ENCODE measurements at places on chromosomes 4 and X. TPM values are rescaled to one million over a fixed set of nuclear protein-coding genes. Genes with fewer than 3 reads are reported as not detected.

Gene CCDC160
- total RNA-seq, result not detected

Gene TAB3
- total RNA-seq, result 21.1 TPM

Gene CTPS2
- total RNA-seq, result 13.3 TPM

Gene CT45A7
- not detected for total RNA-seq

Gene SULT1E1
- total RNA-seq, result not detected

Gene TMEM271
- total RNA-seq, result not detected

Gene HPGD
- not detected for total RNA-seq

Gene FDCSP
- not detected for total RNA-seq

Gene TMEM35A
- total RNA-seq, result 8.1 TPM

Gene TMSB15C
- 3.5 TPM for total RNA-seq

Gene AFF2
- total RNA-seq, result 0.24 TPM

Gene MAP3K15
- total RNA-seq, result not detected

Gene PPEF2
- not detected for total RNA-seq

Gene TRMT10A
- total RNA-seq, result 7.2 TPM

Gene WNK3
- total RNA-seq, result 1.1 TPM

DNA sequence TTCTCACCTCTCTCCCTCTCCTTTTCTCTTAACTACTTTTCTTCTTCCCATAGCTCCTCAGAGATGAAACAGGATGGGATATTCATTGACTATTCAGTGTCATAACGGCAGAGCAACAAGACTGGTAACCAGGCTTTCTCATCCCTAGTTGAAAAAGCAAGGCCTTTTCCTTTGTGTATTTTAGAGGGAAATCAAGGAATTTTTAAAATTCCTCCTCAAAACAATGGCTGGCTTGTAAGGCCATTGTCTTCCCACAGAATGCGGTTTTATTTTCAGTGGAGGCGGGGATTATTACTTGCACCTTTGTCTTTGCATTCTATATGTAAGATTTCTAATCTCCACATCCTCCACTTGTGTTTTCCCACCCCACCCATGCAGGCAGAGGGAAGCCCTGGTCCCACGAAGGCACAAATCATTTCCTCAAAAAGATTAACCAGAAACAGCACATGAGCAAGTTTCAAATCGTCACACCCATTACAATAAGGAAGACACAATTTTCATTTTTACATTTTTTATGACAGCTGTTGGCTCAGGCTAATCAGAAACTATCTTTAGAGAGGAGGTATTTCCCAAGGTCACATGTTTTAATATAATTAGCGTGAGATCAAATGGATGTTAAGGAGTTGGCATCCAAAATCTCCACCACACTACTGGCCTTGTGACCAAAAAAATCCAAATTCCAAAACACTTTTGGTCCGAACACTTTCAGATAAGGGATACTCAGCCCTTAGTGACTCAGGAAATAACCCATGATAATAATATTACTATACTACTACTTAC lies 53.0 kb upstream of the KDR start:
- no peak for DNase-seq

- DNase-seq, result no peak
These were observed 2.8 kb upstream of the SAP30 start for GRCh38 chr4:173367946-173368345.

DNA sequence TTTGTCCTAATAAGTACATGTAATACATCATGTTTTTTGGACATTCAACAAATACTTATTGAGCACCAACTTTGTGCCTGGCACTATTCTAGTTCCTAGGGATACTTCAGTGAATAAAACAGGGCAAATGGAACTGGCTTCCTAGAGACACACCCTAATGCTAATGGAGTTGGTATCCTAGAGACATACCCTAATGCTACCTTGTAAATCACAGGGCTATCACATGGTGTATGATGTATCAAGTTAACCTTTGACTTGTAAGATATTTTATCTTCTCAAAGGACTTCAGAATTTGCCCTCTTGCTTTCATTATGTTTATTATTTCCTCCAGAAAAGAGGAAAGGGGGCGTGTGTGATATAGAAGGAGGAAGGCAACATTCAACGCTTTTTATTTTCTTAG lies 10.1 kb downstream of the GK start:
- no peak for DNase-seq

- DNase-seq, result no peak
These were observed 44.5 kb downstream of the NEK1 start for GRCh38 chr4:169567916-169568315.

DNA sequence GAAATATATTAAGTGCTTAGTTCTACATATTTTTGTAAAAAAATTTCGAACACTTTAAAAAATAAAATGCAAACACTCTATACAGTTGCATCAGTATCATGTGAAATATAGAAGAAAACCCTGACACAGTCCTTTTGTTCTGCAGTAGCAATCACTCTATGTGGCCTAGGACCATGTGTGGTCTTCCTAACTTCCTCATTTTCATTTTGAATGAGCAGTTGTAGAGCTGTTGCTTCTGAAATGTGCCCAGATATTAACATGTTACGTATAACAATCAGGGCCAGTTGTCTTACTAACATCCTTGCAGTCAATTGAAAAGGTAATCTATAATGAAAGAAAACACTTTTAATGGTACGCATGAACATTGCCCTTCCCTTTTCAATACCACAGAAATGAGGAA lies 107.9 kb downstream of the ZNF827 start:
- DNase-seq, result no peak

DNA sequence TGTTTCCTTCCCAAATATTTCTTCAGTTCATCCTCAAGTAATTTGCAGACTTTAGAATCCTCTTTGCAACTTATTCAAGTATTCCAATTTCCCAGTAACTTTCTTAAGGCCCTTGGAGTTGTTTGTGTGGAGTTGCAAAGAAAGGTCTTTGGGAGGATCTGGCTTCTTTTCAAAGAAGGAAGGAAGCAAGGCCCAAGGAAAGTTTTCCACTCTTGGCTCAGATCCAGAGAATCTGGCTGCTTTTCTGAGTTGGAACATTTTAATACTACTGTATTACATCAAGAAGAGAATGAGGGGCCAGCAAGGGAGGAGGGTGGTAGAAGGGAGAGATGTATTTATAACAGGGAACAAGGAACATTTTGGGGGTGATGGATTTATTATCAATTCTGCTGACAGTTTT lies 10.5 kb downstream of the CDX4 start:
- DNase-seq, result no peak

GRCh38 chr4:118942465-118942864 lies 53.8 kb downstream of the SYNPO2 start:
- no peak for DNase-seq

DNA sequence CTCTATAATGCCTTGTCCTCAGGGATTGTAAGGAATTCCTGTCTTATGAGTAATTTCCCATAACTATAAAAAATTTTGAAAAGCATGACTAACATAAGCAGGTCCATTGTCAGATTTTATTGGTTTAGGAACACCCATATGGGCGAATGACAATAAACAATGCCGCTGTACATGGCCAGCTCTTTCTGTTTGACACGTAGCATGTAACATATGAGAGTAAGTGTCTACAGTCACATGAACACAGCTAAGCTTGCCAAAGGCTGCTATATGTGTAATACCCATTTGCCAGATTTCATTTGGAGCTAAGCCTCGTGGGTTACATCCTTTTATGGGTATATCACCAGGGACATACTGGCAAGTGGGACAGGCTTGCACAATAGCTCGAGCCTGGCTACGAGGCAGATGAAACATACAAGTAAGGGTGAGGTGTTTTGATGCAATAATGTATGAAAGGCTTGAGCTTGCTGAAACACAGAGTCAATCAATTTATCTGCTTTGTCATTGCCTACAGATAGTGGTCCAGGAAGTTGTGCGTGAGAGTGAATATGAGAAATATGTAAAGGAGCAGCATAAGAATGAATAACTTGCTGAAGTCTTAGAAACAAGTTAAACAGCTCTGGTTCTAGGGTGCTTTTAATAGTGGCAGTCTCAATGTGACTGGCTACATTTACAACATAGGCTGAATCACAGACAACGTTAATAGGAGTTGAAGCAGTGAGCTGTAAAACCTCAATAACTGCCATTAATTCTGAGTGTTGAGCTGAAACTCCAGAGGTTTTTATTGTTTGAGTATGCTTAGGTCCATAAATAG lies 67.4 kb upstream of the UGT2B10 start:
- no peak for DNase-seq

DNA sequence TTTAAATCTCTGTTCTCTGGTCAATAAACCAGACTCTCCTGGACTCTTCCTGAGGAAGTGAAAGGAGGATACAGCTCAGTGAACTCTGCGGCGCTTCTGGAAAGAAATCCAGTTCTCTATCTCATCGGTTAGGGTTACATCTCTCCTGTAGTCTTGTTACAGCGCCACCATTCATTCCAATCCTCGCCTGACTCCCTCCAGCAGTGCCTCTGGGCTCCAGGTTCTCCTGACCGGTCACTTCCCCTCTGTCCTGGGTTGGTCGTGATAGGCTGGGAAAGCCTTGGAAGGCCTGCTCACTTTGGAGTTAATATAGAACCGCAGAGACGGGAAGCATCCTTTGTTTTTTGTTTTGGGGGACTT lies 97.0 kb upstream of the STOX2 start:
- no peak for DNase-seq

DNA sequence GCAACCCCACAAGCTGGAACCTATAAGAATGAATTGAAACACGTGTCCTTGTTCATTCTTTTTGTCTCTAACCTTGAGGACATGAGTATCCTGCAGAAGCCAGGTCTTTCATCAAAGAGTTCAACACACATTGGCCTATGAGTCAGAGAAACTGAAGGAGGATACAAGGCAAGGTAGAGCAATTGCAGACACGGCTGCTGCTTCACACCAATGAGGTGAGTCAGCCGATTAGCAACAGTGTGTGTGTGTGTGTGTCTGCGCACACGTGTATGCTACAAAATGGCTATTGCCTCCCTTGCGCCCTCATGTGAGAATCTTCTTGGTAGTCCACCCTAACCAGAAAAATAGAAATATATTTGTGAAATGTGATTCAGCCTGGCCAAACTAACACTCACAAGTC lies 1477.7 kb upstream of the IGFBP7 start:
- DNase-seq, result no peak

DNA sequence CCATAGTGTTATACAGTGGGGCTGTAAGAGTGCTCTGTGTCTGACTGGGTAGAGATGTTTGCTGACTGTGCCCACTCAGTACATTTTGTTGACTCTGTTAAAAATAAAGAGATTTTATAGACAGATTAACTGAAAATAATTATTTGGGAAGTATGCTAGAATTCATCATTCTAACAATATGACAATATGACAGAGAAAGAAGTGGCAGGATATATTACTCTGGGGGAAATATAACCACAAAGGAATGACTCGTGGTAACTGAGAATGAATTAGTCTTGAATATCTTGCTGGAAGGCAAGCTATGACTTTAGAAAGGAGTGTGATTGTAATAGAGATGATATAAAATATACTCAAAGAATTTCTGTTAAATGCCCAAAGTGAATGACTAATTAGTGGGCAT lies 46.8 kb downstream of the TMEM165 start:
- no peak for DNase-seq

DNA sequence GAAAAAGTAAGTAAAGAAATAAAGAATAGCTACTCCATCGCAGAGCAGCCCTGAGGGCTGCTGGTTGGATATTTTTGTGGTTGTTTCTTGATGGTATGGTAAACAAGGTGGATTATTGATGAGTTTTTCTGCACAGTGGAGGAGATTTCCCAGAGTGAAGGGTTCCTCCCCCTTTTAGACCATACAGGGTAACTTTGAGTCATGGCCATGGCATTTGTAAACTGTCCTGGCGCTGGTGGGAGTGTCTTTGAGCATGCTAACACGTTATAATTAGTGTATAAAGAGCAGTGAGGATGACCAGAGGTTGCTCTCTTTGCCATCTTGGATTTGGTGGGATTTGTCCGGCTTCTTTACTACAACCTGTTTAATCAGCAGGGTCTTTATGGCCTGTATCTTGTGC lies 128.2 kb downstream of the ASMT start:
- no peak for DNase-seq

- DNase-seq, result no peak
These were observed 185.5 kb upstream of the CPEB2 start for GRCh38 chr4:14816623-14817261.

DNA sequence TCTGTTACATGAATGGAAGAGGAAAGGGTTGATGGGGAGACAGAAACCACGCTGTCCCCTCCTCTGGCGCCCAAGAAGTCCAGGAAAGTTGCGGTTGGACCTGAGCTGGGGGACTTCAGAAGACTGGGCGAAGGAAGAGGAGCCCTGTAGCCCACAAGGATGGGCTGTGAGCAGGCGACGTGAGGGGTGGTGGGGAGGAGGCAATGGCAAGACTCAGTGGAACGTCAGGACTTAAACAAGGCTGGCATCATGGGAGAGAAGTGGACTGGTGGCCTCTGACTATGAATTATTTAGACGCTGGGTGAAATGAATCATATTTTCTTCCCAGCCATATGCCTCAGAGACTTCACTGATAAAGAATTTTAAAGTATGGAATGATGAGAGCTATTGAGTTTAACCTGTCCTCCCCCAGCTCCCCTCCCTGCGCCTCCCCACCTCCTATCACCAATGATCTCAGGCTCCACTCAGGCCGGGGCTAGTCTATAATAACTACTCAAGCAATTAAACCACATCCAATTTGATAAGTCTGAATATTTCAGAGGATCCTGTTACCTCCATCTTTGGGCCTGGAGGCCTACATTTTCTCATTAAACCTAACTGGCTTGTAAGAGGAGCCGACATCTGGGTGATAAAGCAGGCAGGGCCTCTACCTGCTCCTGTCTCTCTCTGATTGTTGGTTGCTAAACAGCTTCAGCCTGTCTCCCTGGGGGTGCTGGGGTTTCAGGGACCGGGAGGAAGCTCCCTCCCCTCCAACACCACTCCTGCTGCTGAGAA lies 63.6 kb downstream of the SMIM20 start:
- DNase-seq, result no peak

GRCh38 chr4:12707381-12708175 lies 776.6 kb downstream of the RAB28 start:
- no peak for DNase-seq

DNA sequence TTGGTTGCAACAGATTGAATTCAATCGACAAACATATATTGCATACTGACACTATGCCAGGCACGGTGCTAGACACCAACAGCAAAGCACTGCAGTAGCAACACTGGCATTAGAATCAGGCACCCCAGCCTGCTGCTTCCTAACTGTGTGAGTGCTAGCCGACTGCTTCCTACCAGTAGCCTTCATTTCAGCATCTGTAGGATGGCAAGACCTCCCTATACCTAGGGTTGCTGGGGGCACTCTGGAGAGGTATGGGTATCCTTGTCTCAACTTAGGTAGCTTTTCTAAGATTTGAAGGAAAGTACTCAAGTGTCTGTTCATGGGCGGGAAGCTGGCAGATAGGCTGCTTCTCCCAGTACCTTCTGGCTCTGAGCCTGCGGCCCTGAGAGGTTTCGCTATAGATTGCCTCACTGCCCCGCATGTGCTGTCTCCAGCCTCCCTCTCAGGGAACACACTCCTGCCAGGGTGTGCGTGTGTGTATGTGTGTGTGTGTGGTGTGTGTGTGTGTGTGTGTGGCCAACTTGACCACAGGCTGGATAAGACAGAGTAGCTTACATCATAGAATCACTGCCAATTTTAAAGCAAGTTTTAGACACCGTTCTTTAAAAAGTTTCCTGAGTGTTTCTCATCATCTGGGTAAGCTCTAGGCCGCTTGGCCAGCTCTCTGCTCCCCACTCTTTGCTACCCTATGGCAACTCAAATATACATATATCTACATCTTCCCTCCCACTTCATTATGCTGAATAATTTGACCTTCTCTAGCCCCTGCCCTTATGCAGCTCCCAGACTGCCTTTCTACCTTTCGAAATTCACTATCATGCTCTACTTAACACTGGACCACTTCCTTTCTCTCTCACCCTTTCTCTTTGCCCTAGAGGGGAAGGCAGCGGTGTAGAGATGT lies 97.0 kb upstream of the PJA1 start:
- no peak for DNase-seq

- DNase-seq, result no peak
These were observed 395.9 kb upstream of the GRIA3 start for GRCh38 chrX:122788216-122788615.

- no peak for DNase-seq
These were observed 95.3 kb upstream of the EGFL6 start for GRCh38 chrX:13474164-13474516.

All from glomerular endothelial cell (primary cell).